Stimulated activated CD4-positive, alpha-beta T cell treated with anti-CD3 and anti-CD28 coated beads, Interleukin-15, amount 100 ng/mL, for 48 hours (primary cell): ENCODE measurements at places on chromosomes 12 and 14.
A peak's percentile ranks its signal among the peaks of the same experiment; 100 is the strongest.

GRCh38 chr14:89138846-89139245, 278.2 kb downstream of the FOXN3 start:
- no peak for DNase-seq

GRCh38 chr14:65403231-65403630, 9.3 kb upstream of the FUT8 start:
- DNase-seq = no peak

DNA sequence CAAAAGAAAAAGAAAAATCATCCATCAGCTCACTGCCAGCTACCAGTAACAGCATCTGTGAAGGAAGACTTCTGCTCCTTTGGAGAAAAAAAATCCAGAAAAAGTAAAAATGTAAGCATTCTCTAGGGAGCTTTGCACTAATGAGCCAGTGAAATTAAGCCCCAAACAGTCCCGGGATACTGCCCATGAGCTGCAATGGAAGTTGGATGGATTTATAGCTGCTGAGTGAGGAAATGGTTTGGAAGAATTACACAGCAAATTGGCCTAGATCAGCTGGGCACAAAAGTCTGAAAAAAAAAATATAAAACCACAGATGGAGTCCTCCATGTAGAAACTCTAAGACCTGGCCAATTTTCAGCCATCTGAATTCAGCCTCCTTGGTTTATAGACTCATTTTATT, 462.9 kb upstream of the USP15 start:
- DNase-seq = no peak

- DNase-seq = no peak
Measured at GRCh38 chr12:98793121-98793520, 148.0 kb downstream of the APAF1 start.

- DNase-seq = no peak
Measured at GRCh38 chr14:59755409-59756135, 115.0 kb downstream of the RTN1 start.

- no peak for DNase-seq
Measured at GRCh38 chr14:93073910-93074769, 41.6 kb downstream of the ITPK1 start.

DNA sequence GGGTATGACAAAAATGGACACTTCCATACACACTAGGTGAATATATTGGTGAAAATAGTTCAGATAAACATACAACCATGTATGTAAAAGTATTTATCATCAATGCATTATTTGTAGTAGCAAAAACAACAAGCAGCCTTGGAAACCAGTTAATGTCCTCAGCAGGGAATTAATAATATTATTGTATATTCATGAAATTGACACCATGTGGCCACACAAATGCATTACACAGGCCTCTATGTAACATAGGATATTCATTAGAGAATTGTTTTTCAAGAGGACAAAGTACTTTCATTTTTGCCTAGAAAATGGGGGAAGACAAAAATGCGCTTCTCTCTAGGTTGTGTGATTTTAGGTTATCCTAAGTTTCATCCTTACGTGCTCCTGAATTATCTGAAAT, 24.3 kb downstream of the SPRING1 start:
- no peak for DNase-seq

DNA sequence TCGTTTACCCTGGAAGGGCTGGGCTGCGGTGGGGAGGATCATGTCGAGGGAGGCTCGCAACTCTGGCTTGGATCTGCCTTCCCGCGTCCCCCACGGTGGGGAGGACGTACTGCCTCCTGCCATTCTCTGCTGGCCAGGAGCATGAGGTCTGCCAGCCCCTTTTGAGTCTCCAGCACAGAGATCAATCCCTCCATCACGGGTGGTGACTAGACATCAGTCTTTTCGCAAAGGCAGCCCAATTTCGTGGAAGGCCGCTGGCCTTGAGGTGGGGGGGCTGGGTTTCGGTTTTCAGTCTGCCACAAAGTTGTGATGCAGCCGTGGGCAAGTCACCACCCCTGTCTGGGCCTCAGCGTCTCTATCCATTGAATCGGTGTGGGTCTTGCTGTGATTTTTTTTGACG, 62.2 kb downstream of the PRMT8 start:
- no peak for DNase-seq

- no peak for DNase-seq
Measured at GRCh38 chr12:99985631-99986030, 895 bp upstream of the ANKS1B start.

- DNase-seq = no peak
Measured at GRCh38 chr14:73269729-73270531, 32.6 kb downstream of the PAPLN start.

GRCh38 chr14:34845869-34846268, 29.3 kb downstream of the BAZ1A start:
- DNase-seq = no peak

- DNase-seq = no peak
Measured at GRCh38 chr14:32666308-32666707, 272.4 kb upstream of the NPAS3 start.

DNA sequence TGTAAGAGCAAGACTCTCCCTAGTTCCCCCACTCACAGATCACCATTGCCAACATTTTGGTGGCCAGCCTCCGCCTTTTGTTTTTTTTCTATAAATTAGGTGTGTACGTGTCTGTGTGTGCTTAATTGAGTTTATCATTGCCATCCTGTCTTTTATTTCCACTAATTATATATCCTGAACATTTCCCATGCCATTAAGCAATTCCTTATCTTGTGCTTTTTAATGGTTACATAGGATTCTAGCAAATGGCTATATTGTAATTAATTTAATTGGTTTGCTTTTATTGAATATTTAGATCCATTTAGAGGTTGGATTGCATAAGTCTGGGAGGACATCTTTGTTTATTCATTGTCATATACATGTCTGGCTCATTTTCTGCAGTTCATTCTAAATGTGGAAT, 107.3 kb upstream of the RTL1 start:
- DNase-seq = no peak

GRCh38 chr14:103031956-103032355, 25.4 kb downstream of the CDC42BPB start:
- no peak for DNase-seq

- no peak for DNase-seq
Measured at GRCh38 chr12:28027947-28028724, 55.6 kb upstream of the PTHLH start.

DNA sequence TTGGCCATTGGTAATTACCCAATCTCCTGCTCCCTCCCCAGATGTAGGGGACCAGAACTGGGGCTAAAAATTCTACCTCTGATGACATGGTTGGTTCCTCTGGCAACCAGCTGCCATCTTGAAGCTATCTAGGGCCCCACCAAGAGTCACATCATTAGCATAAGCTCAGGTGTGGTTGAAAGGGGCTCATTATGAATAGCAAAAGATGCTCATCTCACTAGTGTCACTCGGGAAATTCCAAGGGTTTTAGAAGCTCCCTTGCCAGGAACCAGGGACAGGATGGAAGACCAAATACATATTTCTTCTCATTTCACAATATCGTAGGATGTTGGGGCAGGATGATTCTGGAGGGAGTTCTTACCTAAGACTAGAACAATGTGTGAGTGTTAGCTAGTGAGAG, 38.6 kb downstream of the EID3 start:
- no peak for DNase-seq

DNA sequence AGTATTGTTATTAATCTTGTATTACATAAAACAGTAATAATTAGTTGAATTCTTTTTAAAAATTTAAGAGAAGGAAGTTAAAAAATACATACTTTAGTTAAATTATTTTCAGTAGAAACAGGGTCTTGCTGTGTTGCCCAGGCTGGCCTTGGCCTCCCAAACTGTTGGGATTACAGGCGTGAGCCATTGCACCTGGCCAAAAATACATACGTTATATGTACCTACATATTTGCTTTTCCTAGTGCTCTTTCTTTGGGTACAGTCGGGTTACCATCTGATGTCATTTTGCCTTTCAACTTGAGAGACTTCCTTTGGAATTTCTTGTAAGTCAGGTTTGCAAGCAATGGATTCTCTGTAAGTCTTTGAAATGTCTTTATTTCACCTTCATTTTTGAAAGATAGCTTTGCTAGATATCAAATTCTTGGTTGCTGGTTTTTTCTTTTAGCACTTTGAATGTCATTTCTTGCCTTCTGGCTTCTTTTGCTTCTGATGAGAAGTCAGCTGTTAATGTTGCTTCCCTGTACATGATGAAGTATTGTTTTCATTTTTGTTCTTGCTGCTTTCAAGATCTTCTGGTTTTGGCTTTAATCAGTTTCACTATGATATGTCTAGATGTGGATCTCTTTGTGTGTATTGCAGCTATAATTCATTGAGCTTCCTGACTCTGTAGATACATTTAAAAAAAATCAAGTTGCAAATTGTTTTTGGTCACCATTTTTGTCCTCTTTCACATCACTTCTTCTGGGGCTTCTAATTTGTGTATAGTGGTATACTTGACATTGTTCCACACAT, 84.4 kb downstream of the SPATS2 start:
- no peak for DNase-seq

DNA sequence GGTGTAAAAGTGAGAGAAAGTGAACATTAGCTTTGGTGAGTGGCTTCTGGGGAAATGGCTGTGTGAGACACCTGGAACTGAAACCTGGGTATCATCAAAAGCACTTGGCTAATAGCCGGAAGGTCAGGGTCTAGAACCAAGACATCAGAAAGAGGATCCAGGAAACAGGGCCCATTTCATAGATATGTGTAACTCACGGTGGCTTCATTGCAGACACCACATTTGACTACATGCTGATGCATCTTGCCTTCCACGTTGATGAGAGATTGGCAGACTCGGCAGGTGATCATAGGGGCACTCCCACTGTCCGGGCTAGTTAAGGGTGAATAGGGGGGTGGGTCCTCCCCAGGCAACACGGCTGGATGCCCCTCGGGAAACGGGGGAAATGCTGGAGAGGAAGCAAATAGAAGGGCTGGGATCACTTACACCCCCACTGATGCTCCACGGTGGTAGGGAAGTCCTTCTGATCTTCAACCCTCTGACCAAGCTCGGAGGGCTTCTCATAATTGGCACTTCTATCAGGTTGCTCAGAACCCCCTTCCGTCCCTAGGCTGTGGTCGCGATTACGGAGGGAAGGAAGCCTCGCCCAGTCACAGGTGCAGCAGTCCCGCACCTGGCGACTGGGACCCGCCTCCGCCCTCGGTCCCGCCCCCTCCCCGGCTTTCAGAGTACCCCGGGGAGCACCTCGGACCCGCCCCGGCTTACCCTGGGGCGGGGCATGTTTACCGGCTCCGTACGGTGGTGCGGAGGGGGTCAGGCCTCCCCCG, 593 bp downstream of the PIP4P1 start:
- no peak for DNase-seq

DNA sequence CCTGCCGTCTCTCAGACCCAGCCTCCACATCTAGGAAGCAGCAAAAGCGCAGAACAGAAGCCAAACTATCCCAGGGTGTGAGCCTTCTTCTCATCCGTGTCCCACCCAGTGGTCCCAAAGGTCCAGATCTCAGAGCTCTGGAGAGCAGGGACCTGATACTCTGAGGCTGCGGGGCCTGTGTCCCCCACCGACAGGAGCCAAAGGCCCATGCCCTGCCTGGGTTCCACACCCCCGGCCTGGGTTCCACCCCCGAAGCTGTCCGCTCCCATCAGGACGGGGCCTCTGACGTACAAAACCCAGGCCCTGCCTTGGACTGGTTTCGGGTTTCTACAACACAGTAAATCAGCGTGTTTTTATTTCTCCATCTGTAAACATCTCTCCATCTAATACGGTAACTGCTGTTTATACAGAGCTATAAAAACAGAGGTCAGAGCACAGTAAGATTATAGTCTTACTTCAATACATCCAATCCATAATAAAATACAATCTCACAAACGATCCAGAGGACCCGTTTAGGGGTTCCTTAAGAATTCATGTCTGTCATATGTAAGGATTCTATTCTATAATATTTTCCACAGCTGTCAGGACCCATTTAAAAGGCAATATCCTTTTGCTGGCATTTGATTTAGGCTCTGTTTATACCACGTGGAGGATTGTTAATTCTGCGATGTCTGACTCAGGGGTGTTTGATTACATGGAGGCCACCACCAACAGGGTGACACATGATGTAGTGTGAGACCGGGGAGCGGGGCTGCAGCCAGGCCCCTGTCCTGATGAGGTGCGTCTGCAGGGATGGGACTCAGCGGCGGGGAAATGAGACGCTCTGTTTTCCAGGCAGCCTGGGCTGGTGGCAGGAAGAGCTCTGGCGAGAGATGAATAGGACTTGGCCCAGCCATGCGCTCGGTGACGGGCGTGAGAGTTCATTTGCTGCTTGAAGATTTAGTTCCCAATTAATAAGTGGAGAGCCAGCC, 110.3 kb downstream of the DICER1 start:
- no peak for DNase-seq

DNA sequence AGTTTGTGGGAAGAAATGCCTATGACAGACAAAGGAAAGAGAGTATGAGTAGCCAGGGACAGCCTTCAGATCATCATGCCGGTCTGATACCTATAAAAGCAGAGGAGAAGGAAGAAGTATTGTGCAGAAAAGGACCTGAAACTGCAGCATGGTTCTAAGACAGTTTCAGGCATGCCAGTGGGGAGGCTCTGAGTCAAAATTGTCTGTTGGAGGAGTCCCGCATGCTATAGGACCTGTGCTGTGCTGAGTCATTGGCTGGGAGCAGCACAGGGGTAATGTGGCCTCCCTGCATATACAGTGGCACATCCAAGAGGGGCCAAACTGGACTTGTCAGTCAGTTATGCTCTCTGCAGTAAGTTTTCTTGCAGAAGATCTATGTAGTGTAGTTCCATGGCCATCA, 40.7 kb downstream of the NEUROD4 start:
- peak; percentile 31 for DNase-seq

DNA sequence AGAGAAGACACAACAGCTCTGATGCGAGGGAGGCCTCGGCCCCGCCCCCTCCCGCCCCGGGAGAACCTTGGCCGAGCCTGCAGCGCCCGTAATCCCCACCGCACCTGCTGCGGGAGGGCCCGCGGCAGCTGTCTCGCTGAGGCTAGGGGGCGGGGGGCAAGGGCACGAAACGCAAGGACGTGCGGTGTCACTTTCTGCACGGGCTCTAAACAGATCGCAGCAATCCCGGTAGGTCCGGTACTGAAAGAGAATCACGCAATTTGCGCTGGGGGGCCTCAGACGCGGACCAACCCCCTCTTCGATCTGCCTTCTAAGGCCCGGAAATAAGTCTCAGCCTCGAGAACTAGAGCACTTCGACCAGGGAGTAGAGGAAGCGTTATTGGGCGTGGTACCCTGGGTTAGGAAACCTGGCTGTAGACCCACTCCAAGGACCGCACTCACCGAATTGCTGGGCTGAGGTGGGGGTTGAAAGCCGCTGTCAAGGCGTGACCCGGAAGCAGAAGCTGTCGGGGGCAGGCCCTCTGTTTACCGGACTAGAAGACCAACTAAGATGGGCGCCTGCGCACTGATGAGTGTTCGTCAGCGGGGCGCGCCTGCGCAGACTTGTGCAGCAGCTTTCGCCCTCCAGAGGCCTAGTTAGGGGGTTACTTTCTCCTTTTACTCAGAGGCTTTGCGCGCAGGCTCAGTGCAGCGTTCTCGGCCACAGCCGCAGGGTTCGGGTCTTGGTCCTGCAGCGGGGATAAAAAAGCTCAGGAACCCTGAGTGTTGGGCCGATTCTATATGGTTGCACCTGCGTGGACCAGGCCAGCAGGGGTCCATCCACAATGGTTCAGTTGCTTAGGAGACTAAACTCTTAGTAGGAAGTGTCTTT, at the start of gene ASB8:
Gene ASB8, minus strand, starts transcription at position 498 of the 871 bp plus-strand sequence. CDS start 4,019 bp downstream, outside the sequence.
- peak; percentile 98 for DNase-seq
